ENCODE measurements at places on chromosomes 1 and 21.
A peak's percentile ranks its signal among the peaks of the same experiment; 100 is the strongest.

DNA sequence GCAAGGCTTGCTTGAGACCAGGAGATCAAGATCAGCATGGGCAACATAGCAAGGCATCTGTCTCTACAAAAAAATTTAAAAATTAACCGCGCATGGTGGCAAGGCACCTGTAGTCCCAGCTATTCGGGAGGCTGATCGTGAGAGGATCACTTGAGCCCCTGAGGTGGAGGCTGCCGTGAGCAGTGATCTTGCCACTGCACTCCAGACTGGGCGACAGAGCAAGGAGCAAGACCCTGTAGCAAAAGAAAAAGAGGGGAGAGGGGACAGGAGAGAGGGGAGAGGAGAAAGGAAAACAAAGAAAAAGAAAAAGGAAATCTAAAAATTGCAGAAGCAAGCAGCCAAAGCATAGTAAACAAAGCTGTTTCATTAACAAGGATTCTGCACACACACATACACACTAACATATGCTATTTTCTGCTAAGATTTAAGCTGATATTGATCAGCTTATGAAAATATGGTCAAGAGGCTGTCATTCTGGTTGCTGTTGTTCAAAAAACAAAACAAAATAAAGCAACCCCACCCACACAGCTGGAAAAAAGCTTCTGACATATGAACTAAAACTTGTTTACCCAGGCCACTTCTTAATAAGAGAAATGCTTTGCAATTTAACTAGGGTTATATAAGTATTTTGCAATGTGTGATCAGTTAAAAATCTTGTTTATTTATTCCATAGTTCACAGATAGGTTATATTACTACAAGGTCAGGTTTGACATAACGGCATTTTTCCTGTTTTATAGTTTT, 1.8 kb downstream of the ARNT start:
- DNase-seq: no peak

GRCh38 chr1:61079898-61080336, 2.4 kb upstream of the NFIA start:
- peak; percentile 61 for DNase-seq

DNA sequence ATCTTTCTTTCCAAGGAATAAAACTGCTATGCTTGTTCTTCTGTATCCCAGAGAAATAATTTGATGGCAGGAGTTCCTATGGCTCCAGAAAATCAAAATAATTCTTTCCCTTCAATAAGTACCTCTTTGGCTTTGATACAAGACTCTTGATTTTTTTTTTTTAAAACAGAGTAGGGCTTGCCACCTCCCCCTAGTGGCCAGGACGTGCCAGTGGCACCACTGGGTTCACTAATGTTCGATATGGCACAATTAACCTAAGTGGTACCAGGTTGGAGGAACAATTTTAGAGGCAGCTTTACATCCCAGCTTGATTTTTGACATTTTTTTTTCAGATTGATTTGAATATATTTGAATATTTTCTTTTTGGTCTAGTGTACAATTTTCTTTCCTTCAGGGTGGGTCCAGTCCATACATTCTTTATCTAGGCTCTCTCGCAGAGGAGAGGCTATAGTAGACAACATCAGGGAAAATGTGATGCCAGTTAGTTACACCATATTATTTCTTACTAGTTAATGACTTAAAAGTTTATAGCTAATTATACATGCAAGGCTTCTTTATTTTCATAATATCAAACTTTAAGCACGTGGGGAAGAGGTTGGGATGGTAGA, 330.9 kb downstream of the S1PR1 start:
- DNase-seq: no peak

DNA sequence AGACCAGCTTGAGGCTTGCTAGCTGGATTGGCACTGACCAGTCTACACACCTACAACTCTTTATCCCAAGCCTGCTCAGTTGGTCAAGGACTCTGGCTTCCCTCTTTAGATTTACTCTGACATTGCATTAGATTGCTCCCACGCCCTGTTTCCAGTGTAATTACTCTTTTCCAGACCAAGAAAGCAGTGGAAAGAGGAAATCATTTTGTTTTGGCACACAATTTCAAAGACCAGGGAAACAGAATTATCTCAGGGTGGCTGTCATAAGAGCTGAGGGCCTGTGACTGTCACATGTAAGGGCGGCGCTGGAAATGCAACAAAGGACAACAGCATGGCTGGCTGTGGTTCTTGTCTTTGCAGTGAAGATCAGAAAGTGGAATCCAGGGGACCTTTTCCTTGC, 302.7 kb downstream of the HHAT start:
- no peak for DNase-seq

DNA sequence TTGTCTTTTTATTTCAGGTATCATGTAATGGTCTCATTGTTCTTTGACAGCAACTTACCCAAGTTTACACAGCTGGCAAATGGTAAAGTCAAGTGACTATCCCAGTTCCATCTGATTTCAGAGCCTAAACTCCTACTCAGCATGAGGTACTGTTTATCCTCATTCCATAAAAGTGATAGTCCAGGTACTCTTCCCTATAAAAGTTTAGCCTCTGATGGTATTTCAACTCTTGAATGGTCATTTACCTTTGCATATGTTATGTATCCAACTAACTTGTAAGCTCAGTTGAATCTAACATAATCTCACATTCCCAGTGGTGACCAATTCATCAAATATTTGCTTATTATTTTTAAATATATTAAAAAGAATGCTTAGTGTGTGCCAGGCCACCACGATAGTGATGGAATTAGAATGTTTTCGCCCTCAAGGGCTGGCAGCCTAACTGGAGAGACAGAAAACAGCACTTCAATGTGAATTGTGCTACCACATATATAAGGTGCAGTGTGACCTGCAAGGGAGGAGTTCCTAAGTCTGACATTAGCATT, 307.1 kb downstream of the CTH start:
- no peak for DNase-seq

DNA sequence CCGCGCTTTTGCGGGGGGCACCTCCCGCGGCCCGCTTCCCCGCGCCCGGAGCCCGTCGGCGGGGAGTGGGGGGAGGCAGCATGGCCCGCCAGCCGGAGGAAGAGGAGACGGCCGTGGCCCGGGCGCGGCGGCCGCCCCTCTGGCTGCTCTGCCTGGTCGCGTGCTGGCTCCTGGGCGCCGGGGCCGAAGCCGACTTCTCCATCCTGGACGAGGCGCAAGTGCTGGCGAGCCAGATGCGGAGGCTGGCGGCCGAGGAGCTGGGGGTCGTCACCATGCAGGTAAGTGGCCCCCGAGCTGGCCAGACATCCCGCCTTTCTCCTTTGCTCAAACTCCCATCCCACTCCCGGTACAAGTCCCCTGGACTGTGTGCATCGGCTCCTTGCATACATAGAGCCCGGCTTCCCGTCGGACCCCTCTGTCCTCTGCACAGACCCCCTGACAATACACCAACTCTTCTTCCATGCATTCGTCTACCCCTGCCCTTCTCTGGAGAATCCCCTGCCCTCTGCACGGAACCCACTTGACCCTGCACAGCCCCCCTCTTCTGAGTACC, 812 bp downstream of the CACHD1 start:
- DNase-seq: no peak

DNA sequence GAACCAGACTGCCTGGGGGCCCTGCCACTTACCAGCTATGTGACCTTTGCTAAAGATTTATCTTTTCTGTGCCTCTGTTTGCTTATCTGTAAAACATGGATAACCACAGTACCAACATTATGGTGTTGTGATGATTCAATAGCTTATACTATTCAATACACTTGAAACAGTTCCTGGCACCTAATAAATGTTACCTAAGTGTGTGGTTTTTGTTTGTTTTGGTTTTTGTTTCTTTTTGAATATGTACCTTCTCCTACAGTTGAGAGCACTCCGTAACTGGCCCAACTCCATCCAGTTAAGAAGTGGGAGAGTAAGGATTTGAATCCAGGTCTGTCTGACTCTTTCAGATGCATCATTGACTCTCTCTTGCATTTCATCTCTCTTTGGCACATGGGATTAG, 125.8 kb upstream of the C8B start:
- DNase-seq: no peak

DNA sequence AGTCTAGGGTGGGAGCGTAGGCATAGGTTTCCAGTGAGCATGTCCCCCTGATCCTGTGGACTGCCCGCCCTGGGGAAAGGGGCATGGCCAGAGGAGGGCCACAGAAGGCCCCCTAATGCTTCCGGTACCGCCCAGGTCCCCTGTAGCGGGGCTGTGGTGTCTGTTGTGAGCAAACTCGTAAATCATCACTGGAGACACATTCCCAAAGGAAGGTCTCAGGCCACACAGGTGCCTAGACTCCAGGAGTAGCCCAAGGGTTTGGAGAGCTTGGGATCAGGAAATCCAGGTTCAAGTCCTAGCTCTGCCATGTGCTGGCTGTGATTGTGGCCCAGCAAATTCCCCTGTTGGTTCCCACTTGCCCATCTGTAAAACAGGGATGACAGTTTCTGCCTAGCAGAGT, 20.2 kb downstream of the NKAIN1 start:
- no peak for DNase-seq

GRCh38 chr21:42921927-42922326, 3.5 kb downstream of the ERVH48-1 start:
- DNase-seq: no peak

DNA sequence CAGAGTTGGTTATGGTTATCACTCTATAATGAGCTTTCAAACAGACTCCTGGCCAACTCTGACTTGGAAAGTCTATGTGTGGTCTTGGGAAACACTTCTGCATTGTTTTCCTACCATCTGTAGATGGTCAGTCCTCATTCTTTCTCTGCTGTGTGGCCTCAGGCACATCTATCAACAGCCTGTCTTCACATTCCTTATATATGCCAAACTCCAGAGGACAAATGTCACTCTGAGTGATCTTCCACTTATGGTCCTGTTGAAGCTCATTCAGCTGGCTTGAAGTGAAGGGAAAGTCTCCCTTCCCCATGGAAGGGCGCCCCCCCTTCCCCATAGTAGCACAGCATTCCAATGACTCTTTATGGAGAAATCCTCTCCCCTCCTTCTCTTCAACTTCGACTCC, 58.7 kb downstream of the VANGL2 start:
- DNase-seq: no peak

DNA sequence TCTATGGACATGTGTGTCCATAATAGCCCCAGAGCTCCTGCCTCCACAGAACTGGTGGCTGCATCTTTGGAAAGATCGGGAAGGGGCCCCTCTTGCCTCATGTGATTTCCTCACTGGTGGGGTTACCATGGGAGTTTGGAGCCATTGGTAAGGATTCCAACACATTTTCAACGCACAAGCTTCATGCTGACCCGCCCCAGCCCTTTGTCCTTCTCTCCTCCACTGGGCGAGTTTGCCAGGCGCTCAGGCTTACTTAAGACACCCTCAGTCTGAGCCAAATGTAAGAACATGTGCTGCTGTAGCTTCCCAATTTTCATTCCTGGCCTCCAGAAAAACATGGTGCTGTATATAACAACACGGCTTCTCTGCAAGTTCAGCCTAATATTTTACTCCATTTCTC, 72.4 kb downstream of the ATP5PO start:
- no peak for DNase-seq

DNA sequence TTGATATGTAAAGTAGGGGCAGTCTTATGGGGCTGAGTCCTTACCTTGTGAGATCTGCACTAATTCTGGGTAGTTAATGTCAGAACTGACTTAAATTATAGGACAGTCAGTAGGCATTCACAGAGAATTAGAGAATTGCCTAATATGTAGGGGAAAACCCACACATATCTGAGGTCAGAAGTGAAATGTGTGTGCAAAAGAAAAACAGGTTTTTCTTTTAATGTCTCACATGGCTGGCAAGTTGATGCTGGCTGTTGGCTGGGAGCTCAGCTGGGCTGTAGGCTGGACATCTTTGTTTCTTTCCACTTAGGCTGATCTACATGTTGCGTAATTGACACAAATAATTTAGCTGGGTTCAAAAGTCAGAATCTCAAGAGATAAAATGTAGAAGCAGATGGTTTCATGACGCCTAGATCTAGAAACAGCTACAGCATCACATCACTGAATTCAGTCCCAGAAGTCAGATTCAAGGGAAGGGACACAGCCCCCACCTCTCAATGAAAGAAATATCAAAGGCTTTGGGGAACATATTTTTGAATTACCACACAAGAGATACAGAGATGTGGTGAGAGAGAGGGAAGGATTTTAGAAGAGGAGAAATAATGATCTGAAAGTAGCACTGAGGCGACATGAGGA, 98.9 kb downstream of the TNFSF18 start:
- no peak for DNase-seq

GRCh38 chr1:36421649-36422048, 23.9 kb upstream of the LSM10 start:
- no peak for DNase-seq

DNA sequence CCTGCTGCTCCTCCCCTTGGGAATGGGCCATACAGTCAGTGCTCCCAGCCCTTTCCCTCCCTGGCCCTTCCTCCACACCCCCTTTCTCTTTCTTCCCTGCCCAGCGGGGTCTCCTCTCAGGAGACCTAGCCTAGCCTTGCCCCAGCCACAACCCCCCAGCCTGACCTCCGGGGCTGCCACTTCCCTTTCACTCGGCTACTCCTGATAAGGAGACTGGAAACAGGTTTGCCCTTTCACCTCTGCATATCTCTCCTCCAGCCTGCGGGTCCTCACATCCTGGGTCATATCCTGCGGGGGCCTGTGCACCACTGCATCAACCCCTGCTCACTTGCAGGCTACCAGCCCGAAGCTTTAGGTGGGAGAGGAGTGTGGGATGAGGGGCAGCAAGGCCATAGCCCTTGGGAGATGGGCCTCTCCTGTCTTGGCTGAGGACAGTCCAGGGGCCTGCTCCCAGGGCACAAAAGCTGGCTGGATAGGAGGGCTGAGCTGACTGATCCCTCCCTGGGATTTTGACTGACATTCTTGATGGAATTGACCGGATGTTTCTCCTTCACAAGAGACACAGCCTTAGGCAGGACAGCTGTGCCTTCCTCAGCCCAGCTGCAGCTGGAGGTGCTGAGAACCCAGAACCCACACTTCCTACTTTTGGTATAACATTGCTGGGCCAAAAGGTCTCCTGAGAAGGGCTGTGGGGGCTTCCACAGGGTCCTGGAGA, 19.2 kb upstream of the ALX3 start:
- DNase-seq: no peak

DNA sequence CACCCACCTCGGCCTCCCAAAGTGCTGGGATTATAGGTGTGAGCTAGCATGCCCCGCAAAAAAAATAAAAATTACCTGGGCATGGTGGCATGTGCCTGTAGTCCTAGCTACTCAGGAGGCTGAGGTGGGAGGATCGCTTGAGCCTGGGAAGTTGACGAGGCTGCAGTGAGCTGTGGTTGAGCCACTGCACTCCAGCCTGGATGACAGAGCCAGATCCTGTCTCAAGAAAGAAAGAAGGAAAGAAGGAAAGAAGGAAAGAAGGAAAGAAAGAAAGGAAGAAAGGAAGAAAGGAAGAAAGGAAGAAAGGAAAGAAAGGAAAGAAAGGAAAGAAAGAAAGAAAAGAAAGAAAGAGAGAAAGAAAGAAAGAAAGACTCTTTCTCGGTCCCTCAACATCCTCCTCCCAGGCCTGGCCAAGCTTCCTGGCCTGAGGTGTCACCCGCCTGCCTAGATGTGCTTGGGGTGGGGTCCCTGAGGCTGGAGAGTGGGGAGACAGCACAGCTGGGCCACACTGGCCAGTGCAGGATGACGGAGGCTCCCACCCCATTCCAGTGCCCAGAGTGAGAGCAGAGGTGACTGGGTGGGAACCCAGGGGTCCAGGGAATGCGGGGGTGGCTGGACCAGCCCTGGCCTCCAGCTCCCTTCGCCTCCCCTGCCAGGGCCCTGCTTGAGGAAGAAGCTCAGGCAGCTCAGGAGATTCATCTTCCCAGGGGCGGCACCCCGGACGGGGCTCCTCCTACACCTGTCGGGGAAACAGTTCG, 10.2 kb upstream of the GNB1 start:
- DNase-seq: no peak

Data from anterior cingulate cortex (tissue), 58 donors.